ENCODE measurements at places on chromosomes 1 and 21.

DNA sequence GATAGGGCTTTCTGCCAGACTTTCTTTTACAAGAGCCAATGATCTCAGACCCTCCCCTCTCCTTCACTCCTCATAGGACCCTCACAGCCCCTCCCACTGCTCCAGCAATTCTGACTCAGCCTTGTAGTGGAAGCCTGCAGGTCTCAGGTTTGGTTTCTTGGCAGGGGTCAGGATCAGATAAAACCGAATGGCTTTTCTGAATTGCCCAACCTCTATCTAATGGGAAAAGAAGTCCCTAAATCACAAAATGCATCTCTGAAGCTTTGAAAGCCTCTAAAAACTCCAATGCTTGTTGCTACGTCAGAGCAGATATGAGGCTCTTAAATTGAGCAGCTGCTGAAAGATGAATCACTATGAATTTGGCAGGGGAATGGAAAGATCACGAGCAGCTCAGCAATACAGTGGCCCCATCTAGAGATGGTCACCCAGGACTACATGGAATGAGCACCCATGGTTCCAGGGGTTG lies 74.5 kb downstream of the NID1 start:
- DNase-seq, result no peak

DNA sequence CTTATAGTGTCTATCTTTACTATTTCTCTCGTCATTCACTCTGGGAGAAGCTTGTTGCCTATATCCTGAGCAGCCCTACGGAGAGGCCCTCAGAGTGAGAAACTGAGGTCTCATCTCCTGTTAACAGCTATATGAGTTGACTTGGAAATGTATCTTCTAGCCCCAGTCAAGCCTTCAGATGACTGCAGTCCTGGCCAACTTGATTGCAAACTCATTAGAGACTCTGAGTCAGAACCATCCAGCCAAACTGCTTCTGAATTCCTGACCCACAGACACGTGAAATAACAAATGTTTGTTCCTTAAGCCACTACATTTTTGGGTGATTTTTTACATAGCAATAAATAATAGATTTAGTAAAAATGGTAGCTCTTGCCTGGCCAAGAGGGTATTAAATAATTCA lies 3.9 kb upstream of the ZBED6 start:
- no peak for DNase-seq

GRCh38 chr21:37917612-37918011 lies 1.4 kb upstream of the KCNJ6 start:
- no peak for DNase-seq

GRCh38 chr21:42080788-42081083 lies 9.6 kb downstream of the UMODL1 start:
- DNase-seq, result peak; percentile 61

DNA sequence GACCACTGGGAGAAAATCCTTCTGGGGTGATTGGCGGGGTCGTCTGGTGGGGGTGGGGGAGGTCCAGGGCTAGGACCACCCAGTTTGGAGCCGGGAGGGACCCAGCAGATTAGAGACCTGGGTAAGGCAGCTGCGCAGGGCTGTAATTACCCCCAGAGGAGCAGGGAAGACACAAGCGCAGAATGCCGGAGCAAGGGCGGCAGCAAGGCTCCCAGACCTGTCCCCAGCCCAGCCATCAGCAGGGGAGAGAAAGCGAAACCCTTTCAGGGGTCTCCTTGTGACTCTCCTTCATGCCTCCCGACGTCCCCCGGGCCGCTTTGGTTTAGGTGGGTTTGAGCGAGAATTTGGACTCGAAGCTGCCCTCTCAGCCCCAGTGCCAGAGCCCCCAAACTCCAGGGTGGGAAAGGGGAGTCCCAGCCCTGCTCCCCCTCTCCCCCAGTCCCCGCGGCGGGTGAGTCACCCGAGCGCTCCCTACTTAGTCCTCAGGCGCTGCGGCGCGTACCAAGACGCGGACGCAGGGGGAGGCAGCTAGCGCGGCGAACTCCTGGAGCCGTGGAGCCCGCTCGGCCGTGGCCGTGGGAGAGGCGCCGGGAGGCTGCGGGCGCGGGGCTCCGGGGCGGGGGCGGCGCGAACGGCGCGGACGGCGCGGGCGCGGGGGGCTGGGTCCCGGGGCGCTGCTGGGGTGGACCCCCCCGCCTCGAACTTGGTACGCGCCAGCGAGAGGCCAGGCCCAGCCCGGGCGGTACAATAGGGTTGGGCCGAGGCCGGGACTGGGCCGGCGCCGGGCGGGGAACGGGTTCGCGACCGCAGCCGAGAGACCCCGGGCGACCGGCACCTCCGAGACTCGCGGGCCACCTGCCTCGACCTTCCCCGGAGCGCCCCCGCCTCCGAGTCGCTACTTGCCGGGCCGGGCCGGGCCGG lies at the start of gene MAP7D1:
TSS of gene MAP7D1 (plus strand) at position 753 of the 921 bp plus-strand sequence. CDS start 258 bp downstream, outside the sequence.
- DNase-seq, result peak; percentile 51

- DNase-seq, result no peak
These were observed 74.2 kb downstream of the ITGB3BP start for GRCh38 chr1:63448731-63449246.

GRCh38 chr1:103960045-103960444 lies 210.3 kb downstream of the AMY1C start:
- DNase-seq, result no peak

- DNase-seq, result no peak
These were observed 7.1 kb downstream of the SLC2A1 start for GRCh38 chr1:42951588-42951987.

GRCh38 chr1:156368889-156369684 lies at the start of gene RHBG:
TSS of gene RHBG (plus strand) at chr1:156369211. CDS start at chr1:156369250, 39 bp downstream.
- DNase-seq, result no peak

DNA sequence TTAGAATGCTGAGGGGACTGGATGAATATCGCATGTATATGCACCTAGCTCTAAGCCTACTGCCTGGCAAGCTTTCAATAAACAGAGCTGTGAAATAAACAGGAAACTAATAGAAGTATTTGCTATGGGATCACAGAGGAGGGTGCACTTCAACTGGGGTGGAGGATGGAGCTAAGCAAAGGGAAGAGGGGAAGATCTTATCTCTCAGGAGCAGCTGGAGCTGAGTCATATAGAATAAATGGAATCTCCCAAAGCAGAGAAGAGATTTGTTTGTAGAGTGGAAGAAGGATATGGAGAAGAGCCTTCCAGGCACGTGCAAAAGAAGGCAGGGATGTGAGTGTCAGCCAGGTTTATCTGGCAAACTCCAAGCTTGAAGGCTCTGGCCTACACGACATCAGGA lies 17.0 kb upstream of the KCNA10 start:
- DNase-seq, result no peak

DNA sequence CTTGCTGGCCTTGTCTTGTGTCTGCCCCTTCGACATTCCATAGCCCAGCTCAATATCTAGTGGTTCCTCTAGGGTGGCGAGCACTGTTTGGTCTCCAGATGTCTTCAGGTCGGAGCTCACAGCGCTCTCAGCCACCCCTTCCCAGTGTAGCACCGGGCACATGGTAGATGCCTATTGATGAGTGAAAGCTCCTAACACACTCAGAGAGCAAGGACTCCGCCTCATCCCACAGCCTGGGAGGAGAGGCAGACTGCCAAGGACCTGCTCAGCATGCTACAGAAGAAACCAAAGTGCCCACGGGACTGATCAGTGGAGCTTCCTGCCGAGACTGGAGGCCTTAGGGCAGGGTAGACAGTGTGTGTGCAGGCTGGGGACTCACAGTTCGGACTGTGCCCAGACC lies 10.9 kb downstream of the PCSK9 start:
- DNase-seq, result no peak

DNA sequence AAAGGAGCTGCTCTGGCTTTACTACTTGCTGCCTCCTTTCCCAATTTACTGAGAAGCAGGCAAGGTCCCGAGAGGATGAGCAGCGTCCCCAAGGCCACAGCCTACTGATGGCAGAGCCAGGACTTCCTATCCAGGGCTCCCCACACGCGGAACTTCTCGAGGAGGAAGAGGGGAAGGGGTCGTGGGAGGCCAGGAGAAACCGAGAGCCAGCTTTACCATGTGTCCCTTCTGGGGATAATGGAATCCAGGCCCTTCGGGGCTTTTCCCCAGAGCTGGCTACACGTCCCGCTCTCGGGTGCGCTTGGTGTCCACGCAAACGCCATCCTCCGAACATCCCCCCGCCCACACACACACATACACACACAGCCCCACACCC lies 4.3 kb upstream of the CCN1 start:
- no peak for DNase-seq

DNA sequence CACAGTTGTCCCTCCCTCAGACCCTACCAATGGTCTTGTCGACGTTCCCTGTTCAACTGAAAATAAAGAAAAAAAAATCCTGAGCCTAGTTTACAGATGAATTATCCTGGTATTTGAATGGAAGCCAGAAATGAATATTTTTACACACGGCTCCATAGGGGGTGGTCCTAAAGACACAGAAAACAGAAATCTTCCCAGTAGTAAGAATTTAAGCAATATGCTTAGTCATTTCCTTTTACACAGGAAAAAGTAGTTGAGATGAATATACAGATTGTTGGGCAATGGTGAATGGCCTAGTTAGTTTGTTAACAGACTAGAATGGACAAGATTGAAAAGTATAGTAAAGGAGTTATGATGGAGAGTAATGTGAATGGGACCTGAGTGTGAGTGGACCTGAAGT lies 67.4 kb downstream of the RGS18 start:
- no peak for DNase-seq

DNA sequence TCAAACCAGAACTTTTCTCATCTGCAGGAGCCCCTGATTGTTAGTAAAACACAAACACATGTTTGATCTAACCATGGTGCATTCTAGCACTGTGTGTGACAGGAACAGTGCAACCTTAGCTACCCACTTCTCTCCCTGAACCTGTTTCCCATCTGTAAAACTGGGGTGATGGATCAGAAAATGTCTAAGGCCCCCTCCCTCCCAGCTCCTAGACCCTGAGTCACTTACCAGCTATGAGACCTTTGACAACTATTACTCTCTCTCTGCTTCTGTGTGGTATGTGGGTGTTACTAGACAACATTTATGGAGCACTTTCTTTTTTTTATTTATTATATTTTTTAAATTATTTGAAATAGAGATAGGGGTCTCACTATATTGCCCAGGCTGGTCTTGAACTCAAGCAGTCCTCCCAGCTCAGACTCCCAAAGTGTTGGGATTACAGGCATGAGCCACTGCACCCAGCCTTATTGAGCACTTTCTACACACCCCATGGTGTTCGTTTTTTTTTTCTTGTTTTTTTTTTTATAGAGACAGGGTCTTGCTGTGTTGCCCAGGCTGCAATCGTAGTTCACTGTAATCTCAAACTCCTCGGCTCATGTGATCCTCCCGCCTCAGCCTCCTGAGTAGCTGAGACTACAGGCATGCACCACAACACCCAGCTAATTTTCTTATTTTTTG lies 2.6 kb downstream of the INPP5B start:
- DNase-seq, result no peak

DNA sequence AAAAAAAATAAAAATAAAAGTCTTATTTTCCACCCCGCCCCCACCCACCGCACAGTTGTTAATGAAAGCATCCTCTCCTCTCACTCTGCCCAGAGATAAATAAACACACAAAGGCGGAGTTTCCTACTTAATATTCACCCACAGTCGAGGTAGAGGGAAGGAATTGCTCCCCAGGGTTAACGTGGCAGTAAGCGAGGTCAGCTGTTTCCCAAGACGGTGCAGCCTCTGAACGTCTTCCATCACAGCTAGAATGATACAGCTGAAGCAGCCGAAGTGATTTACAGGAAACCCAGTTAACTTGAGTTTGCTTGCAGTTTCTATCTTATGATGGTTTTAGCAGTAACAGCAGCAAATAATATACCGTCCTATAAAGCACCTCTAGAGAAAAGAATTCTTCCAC lies 283.9 kb downstream of the PBX1 start:
- DNase-seq, result no peak

- no peak for DNase-seq
These were observed 212.8 kb downstream of the PBX1 start for GRCh38 chr1:164771619-164772361.

- peak; percentile 68 for DNase-seq
These were observed 1.4 kb downstream of the UCK2 start for GRCh38 chr1:165828669-165829329.

DNA sequence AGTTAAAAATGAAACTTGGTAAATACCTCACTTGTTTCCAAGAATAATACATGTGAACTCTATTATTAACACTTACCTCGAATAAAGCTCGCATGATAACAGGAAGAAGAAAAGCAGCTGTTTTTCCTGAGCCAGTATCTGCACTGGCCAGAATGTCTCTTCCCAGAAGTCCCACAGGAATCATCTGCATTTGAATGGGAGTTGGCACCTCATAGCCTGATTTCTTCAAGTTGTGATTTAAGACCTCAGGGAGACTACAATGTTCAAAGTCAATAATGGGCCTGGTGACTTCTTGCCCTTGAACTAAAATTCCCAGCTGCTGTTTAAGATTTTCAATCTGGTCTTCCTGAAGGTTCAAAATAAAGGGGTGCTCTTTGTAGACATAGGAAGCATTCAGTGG lies 3.8 kb downstream of the DDX59 start:
- no peak for DNase-seq

- DNase-seq, result no peak
These were observed 88.3 kb upstream of the IPO9 start for GRCh38 chr1:201740670-201741111.

GRCh38 chr21:32770871-32771523 lies 558 bp downstream of the PAXBP1 start:
- DNase-seq, result peak; percentile 24

- no peak for DNase-seq
These were observed 30.6 kb upstream of the ADGRL4 start for GRCh38 chr1:79037085-79037484.

- no peak for DNase-seq
These were observed 82.3 kb downstream of the TM2D1 start for GRCh38 chr1:61642475-61643232.

DNA sequence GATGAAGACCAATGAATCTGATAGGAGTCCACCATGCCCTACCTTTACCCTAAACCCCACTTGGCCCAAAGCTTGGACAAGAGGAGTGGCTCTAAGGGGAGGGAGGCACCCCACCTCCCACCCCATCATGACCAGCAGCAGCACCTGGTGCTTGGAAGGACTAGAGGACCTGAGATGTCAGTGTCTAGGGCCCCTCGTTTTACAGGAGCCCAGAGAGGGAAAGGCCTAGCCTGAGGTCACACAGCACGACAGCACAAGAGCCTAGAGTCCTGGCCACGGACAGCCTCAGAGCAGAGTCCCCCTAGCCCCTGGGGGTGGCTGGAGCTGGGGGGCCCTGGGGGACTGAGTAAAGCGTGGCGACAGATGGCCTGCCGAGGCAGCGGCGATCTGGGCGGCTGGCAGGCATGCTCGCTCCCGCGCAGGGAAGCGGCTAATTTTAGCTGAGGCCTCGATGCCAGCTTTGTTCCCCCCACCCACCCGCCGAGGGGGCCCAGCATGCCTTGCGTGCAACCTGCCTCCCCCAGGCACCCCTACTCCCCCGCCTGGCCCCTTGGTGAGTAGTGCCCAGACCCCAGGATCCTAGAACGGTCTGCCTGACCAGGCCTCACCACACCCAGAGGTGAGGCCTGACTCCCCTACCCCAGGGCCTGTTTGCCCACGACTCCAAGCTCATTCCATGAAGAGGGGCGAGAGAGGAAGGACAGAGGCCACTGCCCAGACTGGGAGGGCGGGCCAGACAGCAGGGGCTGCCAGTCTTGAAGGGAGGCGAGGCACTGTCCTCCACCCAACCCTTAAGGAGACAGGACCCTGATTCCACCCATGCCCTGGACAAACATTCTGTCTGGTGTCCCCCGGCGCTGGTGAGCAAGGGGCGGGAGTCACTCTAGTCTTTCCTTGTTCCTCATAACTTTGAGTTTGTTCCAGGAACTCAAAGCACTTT lies 39.0 kb downstream of the AHDC1 start:
- no peak for DNase-seq

- DNase-seq, result no peak
These were observed 65.2 kb downstream of the AGPAT3 start for GRCh38 chr21:43930074-43930847.
